ENCODE measurements at places on chromosomes 5 and 9.

DNA sequence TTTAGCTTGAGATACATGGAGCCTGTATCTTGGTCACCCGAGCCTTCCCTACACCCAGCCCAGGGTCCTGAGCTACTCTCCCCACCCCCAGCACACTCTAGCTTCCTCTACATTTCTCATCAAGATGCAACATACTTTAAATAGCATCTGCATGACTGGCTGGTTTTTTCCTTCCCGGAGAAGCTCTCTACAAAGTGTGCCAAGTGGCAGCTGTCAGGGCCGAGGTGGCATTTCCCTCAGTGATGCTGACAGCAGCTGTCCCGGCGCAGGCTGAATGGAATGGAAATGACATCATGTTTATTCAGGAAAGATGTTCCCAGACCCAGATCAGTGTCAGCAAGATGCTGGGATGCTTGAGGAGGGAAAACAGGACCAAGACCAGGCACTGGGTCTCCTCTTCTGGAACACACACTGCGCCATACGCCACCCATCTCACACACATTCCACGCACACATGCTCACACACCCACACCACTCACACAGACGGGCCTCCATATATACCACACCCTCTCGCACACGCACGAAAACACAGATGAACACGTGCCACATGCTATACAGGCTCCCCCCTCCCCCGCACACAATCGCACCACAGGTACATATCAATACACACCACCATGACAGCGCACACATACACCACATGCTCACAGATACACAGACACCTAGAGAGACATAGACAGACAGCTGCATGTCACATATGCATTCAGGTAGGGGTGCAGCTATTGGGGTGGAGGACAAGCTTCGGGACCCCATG is 67.8 kb downstream of the LHX2 start:
- DNase-seq: no peak

DNA sequence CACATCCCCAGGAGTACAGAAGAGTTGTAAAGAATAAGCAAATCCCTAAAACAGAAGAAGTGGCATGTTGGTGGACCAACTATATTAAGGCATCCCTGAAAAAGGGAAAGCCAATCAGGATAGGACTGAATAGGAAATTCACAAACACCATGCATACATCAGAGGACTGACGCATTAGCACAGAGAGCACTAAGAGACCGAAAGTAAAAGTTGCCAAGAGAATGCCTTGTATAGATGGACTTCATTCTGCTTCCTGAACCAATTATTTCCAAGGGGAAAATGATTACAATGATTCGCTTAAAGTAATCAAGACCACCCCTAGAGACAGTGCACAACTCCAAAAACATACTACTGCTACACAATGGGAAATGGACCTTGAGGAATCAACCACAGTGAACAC is 33.5 kb downstream of the SHC3 start:
- DNase-seq: no peak

- no peak for DNase-seq
Observed at GRCh38 chr5:35308421-35308820, 78.1 kb upstream of the PRLR start.

GRCh38 chr5:148963664-148964063 is 99.2 kb downstream of the SH3TC2 start:
- no peak for DNase-seq

- DNase-seq: no peak
Observed at GRCh38 chr9:100364013-100364412, 11.3 kb upstream of the TEX10 start.

DNA sequence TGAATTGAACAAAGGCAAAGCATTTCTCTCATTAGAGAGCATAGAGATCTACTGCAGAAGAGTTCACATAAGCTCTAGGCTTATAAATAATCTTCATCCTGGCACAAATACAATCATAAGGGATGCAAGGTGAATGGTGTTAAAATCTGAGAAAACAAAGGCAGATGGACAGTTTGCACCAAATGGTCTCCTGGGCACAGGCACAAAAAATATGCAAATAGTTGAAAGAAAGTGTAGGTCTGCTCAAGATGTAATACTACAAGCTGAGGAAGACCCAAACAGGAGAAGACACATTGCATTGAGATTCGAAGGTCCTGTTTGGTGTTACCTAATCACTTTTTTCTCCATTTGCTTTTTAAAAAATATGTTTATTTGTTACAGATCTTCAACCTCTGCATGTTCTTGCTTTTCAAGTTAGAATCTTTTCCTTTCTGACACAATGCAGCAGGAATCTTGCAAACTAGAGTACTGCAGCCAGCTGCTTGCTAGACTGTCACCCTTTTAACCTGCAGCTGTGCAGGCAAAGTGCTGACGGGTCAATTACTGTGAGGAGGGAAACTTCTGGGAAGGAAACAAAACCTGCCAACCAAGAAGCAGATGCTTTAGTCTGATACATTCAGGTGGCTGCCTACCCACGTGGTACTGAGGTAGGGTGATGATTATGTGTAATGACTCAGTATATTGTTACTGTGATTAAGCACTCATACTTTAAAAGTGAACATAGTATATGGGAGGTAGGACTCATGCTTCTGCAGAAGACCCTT is 1048.6 kb upstream of the SEMA6A start:
- DNase-seq: no peak

DNA sequence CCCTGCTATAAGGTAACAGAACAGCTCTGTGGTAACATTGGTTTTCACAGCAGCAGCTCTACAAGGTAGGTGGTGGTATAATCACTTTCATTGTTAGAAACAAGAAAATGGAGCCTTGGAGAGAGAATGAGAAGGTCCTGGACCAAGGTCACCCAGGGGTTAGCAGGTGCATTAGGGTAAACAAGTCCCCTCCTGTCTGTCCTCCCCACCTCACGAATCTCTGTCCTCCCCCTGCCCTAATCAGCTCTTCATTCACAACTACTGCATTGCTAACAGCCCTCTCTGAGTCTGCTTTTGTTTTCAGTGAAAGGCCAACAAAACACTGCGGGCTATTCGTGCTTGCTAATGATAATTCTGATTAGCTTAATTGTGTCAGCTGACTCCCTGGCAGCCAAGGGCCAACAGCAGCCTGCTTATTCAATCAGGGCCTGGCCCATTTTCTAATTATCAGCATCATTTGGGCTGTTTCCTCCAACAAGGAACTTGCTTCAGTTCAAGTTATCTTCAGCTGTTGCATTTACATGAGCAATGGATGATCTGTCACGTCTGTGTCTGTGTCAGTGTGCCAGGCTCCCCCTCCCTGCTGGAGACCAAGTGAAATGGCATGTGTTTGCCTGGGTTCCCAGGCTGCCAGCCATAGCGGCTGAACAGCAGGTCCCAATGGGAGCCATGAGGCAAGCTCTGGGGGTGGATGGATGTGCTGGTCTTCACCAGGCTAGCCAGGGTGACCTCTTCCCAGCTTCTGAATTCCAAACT is 56.7 kb upstream of the EQTN start:
- no peak for DNase-seq

DNA sequence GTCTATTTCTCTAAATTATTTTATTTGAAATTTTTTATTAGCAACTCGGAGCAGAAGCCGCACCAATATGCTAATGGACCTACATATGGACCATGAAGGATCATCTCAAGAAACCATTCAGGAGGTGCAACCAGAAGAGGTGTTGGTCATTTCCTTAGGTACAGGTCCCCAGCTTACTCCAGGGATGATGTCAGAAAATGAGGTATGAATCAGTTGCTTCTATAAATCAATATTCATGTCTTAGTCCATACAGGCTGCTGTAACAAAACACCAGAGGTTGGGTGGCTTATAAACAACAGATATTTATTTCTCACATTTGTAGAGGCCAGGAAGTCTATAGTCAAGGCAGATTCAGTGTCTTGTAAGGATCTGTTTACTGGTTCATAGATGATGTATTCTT is 50.8 kb downstream of the GAPVD1 start:
- no peak for DNase-seq

DNA sequence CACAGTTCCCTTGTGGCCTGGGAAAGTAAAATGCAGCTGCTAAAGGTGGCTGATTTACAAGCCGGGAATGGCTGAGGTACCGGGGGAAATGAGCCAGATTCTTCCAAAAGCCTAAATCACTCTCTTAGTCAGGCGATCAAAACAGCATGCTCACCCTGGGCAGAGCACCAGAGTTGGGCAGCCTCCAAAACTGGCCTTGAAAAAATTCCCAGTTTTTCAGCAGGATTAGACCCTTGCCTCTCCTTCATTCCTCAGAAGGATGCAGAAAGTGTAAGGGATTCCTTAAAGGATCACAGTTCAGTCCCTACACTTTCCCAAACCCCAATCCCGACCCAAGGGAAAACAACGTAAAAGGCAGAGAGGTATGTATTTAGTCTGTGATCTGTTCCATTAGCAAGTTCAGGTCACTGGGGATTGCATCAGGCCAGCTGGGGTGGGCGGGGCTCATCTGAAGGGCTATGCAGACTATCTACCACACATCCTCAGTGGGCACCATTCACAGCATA is 16.9 kb downstream of the TMEM174 start:
- no peak for DNase-seq

GRCh38 chr5:63570752-63571151 is 391.5 kb downstream of the HTR1A start:
- DNase-seq: no peak

Measured in stimulated activated CD4-positive, alpha-beta T cell treated with anti-CD3 and anti-CD28 coated beads, TNF-alpha, amount 100 ng/mL, for 48 hours (primary cell).